Activated T-cell treated with anti-CD3 and anti-CD28 coated beads, Interleukin-2, amount 50 U/mL, for 72 hours (primary cell): ENCODE measurements at places on chromosomes 13 and 19. TPM values are rescaled to one million over a fixed set of nuclear protein-coding genes. Genes with fewer than 3 reads are reported as not detected.
A peak's percentile ranks its signal among the peaks of the same experiment; 100 is the strongest.

DNA sequence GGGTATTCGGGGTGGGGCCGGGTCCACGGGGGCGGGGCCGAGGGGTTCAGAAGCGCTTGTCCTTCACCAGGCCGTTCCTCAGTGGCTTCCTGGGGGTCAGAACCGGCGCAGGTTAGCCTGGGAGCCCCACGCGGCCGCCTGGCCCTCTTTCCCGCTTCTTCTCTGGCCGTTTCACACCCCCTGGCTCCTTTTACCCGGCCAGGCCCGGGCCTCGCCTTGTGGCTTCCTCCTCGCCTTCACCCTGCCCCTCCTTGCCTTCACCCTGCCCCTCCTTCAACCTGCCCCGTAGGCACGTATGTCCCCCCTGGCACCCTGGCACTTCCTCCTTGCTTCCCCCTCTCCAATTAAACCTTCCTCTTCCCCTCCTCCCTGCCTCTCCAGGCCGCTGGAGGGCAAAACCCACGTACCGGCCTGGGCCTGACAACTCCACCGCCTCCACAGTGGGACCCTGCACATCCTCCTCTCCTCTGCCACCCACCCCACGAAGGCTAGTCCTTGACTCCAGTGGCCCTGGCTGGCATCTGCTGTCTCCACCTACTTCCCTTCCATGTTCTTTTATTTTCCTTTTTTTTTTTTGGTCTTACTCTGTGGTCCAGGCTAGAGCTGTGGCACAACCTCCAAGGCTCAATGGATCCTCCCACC, 25.3 kb downstream of the CERS1 start:
- DNase-seq: no peak

DNA sequence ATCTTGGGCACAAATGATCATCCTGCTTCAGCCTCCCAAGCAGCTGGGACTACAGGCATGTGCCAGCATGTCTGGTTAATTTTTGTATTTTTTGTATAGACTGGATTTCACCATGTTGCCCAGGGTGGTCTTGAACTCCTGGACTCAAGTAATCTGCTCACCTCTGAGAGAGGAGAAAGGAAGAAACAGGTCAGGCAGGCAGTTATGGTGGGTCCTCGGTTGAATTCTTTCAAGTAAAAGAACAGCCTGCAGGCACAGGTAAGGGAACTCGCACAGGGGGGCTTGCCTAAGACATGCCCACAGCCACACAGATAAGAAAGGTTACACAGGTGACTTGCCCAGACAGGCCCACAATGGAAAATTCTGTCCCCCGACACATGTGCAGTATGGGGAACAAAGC, 34.8 kb upstream of the CYSLTR2 start:
- no peak for DNase-seq

GRCh38 chr13:35994131-35994966, 136.8 kb downstream of the DCLK1 start:
- DNase-seq: no peak

DNA sequence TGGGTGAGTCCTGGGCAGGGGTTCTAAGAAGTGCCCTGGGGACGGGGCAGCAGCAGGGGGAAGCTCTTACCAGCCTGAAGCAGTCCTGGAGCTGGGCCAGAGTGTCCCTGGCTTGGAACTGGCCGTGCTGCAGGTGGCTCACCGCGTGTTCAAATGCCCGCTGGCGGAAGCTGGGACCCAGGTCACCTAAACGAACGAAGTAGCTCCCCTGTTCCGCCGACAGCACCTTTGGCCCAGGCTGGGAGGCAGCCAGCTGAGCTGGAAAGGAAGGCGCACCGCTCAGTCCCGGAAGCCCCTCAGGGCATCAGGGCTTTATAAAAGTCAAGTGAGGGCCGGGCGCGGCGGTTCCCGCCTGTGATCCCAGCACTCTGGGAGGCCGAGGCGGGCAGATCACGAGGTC, 9.6 kb downstream of the PLIN4 start:
- no peak for DNase-seq

DNA sequence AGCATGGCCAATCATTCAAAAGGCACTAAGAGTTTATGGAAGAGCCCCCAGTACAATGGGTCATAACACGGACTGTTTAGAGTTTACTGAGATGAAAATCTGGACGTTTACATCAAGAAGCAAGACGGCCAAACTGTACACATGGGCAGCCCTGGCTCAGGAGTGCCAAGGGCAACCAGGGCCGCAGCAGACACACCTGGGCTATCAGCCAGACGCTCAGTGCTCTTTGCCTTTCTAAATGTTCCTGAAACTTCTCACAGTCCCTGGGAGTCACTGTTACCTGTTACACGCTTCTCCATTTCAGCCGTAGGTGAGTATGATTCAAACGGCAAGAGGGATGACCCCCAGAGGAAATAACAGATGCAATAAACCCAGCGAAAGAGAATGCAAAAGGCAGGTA, 64.5 kb downstream of the ABCC4 start:
- no peak for DNase-seq

- no peak for DNase-seq
Measured at GRCh38 chr19:46722421-46723022, 5.6 kb upstream of the PRKD2 start.

DNA sequence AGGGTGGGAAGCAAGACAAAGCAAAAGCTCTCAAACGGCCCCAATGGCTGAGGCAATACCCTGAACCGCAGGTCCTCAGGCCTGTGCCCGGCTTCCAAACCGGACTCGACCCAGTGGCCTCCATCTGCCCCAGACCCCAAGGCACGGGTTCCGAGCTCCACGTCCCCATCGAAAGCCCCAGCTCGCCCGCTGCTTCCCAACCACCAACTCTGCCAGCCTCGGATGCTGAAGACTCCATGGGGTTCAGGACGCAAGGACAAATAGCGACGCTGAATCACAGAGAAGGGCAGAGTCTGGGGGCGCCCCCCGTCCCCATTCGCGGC, 559 bp downstream of the POLR2E start:
- DNase-seq: no peak

- no peak for DNase-seq
Measured at GRCh38 chr19:5265260-5265659, 75.4 kb downstream of the PTPRS start.

DNA sequence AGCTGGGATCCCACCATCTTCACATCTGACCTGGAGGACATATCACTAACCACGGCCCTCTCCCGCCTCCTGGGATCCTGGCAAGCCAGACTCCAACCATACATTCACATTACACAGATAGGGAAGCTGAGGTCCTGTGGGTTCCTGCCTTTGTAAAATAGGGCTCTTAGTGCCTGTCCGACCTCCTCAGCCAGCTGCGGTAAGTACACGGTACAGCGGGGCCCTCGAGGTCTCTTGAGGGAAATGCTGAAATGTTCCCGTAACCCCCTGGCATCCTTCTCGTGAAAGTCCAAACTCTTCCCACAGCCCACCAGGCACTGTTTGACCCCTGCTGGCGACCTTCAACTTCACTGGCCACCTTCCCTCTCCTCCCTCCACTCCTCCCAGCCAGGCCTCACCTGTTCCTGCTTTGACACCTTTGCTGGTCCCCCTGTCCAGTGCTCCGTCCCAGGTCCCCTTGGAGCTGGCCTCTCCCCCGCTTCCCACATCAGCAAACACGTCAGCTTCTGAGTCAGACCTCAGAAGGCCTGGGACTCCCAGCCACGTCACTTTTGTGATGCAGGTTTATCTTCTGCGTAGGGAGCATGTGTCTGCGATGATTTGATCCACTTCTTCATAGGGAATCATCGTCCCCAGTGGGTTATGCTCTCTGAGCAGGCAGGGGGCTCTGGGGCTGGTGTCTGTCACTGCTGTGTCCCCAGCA, 8.8 kb upstream of the GNG7 start:
- no peak for DNase-seq

DNA sequence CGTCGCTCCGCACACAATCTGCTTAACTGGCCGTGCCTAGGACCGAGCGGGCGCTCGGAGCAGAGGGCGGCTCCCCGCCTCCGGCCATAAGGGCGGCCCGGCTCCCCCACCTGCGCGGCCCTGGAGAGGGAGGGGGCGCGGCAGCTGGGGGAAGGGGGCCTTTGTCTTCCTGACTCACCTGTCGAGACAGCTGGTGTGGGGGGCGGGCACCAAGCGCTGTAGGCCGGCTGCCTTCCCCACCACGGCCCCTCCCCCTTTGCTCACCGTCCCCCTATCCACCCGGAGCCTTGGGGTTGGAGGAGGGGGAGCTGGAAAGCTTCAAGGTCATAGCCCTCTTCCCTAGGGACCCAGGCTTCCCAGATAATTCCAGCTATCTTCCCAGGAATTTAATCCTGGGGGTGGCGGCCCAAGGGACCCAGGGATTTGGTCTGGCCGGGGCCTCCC, 1.2 kb downstream of the VASP start:
- DNase-seq: peak; percentile 61

- no peak for DNase-seq
Measured at GRCh38 chr19:49016067-49016839, 638 bp downstream of the LHB start.

DNA sequence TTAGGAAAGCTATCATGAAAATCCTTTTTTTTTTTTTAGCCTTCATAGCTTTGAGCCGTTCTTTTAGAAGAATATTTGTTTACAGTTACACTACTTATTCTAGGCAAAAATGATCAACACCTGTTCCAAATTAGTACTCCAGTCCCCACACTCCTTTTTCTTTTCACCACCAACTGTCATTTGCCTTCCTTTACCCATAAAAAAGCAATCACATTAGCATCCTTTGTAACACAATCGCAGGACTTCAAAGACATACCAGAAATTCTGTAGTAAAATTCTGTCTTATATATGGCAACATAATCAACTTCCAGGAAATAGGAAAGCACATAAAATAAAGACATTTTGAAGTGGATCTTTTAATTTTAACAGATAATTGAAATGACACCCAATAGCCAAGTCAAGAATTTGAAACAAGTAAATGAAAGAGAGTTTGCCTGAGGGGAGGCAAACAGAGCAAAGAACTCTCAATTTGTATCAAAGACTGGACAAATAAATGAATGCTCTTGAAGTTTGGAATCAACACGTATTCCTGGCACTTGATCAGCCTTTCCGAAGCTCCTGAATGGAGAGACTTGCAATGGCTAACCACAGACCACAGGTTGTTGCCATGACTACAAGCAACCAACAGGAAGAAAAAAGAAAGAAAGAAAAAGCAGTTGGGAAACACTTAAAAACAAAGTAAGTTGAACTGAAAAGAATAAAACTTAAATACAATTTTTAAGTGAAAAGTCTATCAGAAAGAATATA, 206.8 kb downstream of the PCDH9 start:
- no peak for DNase-seq

- no peak for DNase-seq
Measured at GRCh38 chr13:89627996-89628395, 1719.5 kb upstream of the MIR17HG start.

GRCh38 chr13:48879432-48879831, 96.3 kb upstream of the FNDC3A start:
- no peak for DNase-seq

- no peak for DNase-seq
Measured at GRCh38 chr13:66661336-66661735, 568.8 kb downstream of the PCDH9 start.

GRCh38 chr19:38975861-38976271, 324 bp upstream of the FBXO17 start:
- DNase-seq: no peak

Gene IGFL1
- total RNA-seq: not detected

Gene FCER2
- 7.7 TPM for total RNA-seq

Gene APOE
- total RNA-seq: 2.1 TPM
